ENCODE measurements at places on chromosomes 1 and 21.

DNA sequence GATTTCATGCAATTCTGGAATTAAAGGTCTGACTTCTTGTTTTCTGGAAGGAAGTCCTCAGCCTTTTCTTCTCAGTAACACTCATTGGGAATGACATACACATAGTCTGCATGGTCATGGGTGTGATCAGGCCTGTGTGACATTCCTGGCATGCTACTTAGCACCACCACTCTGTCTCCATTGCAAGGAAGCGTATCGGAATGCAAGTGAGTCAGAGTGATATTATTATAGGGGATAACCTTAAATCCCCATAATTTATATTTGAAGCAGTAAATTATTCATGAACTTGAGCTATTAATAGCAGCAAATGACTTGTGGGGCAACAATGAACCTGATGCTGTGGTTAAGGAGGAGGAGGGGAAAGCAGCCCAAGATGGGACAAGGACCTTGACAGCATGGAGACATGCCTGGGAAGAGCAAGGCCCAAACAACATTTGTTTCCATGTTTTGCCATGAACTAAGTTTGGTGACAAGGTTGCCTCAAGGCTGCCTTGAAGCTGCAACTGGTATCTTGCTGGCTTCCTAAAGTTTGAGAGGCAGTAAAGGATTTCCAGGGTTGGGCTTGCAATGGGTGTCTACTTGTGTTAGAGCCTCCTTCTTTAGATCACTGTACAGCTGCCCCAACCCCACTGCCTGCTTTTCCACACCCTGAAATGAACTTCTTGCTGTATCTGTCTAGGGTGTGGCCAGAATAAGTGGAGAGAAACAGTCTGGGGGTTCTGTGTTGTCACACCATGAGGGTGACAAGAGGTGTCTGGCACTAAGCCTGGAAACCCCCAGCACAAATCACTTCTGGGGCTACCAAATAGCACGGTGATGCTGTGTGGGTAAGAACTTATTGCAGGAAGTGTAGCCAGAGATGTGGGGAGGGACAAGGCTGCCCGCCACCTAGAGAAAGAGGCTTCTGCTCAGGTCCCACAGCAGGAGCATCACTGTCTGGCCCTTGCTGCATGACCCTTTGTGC, 4.6 kb downstream of the MAB21L3 start:
- DNase-seq, result no peak

DNA sequence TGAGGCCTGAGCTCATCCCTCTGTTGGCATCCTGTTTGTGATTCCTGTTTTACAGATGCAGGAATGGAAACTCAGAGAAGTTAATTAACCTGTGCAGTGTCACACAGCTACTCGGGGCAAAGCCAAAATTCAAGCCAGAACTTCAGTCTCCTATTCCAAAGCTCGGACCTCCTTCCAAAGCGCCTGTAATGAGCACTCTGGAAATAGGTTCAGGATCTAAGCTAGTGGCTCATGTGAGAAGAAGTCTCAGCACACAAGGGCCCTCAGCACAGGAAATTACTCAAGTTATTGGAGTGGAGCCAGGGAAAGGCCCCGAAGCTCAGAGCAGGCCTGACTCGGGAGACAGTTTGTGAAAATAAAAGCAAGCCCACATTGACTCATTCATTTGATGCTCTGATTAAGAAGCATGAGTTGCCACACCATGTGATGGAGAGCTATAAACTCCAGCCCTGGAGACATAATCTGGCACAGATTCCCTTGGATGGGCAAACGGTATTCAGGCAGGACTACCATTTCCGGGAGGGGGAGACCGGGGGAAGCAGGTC, 50.6 kb upstream of the LYST start:
- DNase-seq, result peak; percentile 62

DNA sequence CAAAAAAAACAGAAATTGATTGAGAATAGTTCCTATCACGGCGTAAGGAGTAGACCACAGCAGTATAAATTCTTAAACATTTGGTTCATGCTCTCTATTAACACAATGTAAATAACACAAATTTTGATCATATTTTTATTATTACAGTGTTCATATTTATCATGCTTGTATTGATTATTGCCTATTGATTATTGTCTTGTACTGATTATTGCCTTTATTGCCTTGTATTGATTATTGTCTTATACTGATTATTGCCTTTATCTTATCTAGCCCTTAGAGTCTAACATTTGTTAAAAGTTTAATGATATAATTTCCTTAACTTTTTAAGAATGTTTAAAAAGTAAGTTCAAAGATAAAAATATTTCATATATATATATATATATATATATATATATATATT, 460.7 kb downstream of the KCNT2 start:
- no peak for DNase-seq

DNA sequence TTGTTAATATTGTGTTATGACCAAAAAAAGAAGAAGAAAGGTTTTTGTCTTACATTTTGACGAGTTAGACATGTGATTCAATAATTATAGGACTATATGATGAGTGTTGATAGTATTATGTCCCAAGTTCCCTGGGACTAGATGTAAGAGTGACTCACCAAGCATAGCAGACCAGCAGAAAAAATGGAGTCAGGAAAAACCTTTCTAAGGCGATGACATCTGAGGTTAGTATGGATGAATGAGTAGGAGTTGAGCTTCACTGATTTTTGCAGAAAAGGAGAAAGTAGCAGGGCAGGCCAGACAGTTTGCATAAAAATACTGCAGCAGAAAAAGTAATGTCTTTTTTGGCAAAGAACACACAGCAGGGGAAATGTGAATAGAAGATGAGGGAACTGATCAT, 1041.3 kb upstream of the ADGRL4 start:
- DNase-seq, result no peak

GRCh38 chr1:31390071-31390470, 17.2 kb upstream of the FABP3 start:
- DNase-seq, result no peak

GRCh38 chr1:98323906-98324358, 337.6 kb upstream of the SNX7 start:
- peak; percentile 2 for DNase-seq

DNA sequence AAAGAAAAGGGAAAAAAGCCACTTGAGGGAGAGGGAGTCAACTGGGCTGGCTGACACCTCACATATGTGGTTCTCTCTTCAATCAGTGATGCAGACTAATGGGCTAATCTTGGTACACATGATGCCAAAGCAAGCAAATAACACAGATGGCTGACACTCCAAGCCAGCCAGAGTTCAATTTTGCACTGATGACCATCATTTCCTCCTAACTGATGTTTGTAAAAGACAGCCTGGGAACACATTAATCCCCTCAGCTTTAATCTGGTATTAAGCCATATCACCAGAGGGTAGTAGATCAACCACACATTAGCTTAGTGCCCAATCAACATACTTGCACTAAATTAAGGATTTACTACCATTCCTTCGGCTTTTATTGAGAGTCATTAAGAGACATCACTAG, 2.8 kb downstream of the VPS72 start:
- DNase-seq, result no peak

GRCh38 chr1:168280296-168280927, at the start of gene TBX19:
TSS of gene TBX19 (plus strand) at chr1:168280877. CDS start at chr1:168281091, 214 bp downstream.
- no peak for DNase-seq

GRCh38 chr1:49251019-49251784, 474.5 kb upstream of the BEND5 start:
- DNase-seq, result no peak

- peak; percentile 56 for DNase-seq
These were observed 185.8 kb downstream of the MRPL39 start for GRCh38 chr21:25421321-25422028.

DNA sequence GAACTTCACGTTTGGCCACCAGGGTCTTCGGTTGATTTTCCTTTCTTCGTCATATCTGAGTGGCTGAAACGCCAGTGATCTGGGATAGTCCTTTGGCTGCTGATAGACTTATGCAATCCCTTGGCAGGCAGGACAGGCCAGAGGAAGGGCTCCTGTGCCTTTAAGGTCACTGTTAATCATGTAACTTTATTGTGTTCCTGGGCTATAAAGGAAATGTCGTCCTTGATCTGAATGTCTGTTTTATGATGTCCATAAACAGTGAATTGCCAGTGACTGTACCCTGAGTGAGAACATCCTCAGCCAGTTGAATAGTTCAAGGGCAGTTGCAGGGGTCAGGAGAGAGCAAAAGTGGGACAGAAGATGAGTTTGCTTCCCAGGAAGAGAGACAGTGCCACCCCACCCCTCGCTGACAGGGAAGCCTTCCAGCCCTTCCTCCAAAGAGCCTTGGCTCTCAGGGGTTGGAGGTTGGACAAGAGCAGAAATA, 68.0 kb downstream of the PDE9A start:
- no peak for DNase-seq

All from activated naive CD8-positive, alpha-beta T cell treated with anti-CD3 and anti-CD28 coated beads, Interleukin-2, amount 50 U/mL, for 24 hours (primary cell).